ENCODE measurements at places on chromosomes 5 and 9.
A peak's percentile ranks its signal among the peaks of the same experiment; 100 is the strongest.

- DNase-seq, result no peak
These were observed 829.6 kb upstream of the ZNF608 start for GRCh38 chr5:125575891-125576505.

DNA sequence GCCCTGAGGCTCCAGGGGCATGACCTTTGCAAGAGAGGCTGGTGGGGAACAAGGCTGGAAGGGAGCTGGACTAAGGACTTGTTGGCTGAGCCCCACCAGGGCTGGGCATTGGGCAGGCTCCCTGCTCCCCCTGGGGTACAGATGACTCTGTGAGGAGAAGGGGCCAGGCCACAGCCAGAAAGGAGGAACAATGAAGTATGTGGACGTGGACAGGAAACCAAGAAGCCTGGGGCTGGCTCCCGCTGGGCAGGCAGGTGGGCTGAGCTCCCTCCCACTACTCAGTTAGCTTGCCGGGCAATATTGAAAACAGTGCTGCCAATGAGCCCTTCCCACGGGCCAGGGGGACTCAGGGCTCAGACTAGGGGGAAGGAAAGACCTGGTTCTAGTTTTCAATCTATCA, 66.1 kb upstream of the SPTLC1 start:
- DNase-seq, result no peak

DNA sequence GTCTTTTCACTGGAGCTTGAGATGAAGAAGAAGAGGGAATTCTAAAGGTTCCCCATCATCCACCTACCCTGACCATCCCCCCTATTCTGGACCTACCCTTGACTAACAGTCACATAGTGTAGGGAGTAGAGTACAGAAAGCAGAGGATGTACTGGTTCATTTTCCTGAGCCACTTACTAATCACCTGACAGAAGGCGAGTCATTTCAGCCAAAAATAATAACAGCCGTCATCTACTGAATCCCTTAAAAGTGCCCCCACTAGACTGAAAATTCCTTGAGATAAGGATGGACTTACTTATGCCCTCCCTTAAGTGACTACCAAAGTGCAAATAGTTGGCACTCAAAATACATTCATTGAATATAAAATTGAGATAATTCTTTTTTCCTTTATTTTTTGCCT, 112.2 kb downstream of the FOXD1 start:
- no peak for DNase-seq

- no peak for DNase-seq
These were observed 117.5 kb upstream of the ZNF366 start for GRCh38 chr5:72624641-72625236.

- no peak for DNase-seq
These were observed 11.2 kb downstream of the ADAMTSL2 start for GRCh38 chr9:133545494-133546286.

GRCh38 chr5:132209131-132209530, 18.5 kb downstream of the P4HA2 start:
- no peak for DNase-seq

DNA sequence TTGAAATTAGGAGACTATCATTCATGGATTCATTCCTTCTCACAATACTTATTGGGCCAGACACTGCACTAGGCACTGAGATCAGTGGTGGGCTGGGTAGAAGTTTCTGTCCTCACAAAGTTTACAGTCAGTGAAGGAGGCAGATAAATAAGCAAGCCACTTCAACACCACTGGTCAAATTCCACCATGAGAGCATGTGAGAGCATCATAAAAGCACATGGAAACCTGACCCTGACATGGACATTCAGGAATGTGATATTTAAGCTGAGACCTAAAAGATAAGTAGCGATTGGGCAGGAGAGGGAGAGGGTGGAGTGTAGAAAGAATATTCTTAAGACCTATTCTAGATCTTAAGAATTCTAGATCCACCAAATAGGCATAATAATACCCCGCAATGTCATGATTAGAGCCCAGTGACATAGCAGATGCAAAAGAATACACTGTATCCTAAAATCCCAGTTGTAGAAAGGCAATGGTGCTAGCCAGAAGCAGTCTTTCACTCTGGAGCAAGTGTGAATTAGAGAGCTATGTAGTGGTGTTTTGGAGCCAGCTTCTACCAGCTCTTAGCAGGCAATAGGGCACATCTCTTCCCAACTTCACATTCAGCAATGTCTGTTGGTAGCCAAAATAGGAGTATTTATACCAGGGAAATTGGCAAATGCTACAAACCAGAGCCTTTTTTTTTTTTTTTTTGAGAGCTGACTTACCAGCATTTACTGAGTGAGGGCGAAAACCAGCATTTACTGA, 46.4 kb downstream of the SH3RF2 start:
- no peak for DNase-seq

DNA sequence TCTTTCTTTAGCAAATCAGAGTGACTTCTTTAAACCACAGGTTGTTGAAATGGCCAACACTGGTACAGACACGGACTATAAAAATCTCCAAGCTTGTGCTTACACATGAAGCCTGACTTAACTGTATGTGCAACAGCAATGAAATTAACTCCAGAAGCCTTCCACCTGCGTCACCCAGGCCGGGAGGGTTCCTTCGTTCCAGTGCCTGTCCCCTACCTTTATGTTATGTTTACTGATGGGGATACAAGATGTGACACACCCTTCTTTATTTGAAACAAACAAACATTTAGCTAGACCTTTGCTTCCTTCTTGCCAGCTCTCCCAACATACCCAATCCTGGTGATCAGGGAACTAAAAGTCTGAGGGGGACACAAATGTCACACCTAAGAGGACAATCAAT, 66.0 kb downstream of the GOLPH3 start:
- no peak for DNase-seq

GRCh38 chr5:7991125-7991821, 122.3 kb downstream of the MTRR start:
- DNase-seq, result no peak

DNA sequence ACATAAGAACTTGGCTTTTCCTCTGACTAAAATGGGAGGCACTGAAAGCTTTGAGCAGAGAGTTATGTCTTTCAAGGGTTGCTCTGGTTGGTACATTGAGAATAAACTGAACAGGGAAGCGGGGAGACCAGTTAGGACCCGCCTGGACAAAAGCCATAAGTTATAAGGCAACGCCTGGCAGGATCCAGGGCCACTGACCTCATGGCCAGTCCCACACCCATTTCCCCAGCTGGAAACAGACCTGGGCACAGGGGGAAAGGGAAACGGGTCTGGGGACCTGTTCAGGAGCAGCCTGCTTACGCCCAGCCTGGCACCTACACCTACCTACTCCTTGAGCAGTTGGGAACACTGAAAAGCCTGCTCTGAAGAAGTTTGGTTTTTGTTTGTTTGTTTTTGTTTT, 1.3 kb downstream of the SPINK4 start:
- no peak for DNase-seq

DNA sequence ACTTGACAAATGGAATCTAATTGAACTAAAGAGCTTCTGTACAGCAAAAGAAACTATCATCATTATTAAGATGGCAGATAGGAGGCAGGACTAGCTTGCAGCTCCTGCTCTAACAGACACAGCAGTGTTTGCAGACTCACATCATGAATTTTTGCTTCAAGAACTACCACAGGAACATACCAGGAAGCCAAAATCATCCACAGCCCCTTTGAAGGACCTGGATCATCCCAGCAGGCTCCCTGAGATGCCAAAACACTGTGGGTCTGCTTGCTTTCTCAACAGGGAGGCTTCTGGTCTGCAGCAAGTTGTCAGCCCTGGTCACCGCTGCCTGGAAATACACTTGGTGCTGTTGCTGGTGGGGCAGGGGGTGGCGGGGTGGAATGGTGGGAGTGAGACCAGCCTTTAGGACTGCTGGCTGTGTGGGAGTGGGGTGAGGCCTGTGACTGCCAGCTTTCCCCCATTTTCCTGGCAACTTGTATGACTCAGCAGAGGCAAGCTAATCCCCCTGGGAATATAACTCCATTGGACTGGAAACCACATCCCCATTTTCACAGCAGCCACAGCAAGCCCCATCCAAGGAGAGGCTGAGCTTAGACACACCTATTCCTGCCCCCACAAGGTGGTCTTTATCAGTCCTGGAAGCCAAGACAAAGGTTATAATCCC, 533.8 kb upstream of the CYLC2 start:
- no peak for DNase-seq

GRCh38 chr9:20220286-20220685, 402.0 kb downstream of the MLLT3 start:
- no peak for DNase-seq

GRCh38 chr9:129064499-129064908, 16.4 kb upstream of the DOLPP1 start:
- DNase-seq, result no peak

- DNase-seq, result no peak
These were observed 466.2 kb downstream of the KDM4C start for GRCh38 chr9:7223981-7224380.

DNA sequence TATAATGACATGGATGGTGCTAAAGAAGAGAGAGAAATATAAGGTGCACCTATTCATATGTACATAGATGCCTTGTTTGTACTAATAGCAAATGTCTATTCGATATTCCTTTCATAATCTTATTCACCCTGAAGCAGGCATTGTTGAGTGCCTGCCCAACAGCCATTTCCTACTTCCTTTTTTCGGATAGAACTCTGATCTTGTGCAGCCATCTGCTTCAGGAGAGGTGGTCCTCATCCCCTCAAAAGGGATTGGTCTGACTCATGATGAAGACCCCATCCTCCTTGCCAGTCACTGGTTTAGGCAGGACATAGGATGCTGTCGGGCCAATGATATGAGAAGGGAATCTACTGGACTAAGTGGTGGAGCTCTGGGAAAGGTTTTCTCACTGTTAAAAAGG, 8.4 kb upstream of the RANBP3L start:
- no peak for DNase-seq

- no peak for DNase-seq
These were observed 28.4 kb downstream of the ZFP62 start for GRCh38 chr5:180832638-180833068.

DNA sequence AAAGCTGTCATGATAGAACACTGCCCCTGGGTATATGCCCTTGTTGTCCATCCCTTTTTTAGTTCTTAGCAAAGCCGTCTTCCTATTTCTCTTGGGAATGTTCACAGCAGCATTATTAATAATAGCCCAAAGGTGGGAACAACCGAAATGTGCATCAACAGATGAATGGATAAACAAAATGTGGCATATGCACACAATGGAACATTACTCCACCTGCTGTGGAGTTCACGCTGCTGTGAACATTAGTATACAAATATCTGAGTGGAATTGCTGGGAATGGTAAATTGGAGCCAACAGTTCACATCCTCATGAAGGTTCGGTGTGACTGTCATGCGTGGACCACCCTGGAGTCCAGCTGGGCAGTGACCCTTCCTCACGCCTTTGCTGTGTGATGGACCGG, 36.5 kb upstream of the NUTM2G start:
- DNase-seq, result no peak

DNA sequence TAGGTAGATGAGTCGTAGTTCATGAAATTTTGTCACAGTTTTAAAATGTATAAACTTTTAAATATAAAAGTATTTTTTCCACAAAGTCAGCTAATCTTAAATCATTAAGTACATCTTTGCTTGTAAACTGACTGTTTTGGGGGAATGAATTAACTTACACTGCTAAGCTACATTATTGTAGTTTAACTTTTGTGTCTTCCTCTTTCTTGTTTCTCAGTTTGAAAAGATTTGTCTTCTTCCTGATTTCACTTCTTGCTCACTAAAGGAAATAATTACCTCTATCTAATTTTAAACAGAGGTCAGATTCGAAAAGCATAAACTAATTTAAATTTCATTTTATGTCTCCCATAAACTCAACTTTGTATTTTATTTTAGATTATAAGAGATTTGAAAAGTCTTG, 5.7 kb downstream of the NIPSNAP3B start:
- no peak for DNase-seq

DNA sequence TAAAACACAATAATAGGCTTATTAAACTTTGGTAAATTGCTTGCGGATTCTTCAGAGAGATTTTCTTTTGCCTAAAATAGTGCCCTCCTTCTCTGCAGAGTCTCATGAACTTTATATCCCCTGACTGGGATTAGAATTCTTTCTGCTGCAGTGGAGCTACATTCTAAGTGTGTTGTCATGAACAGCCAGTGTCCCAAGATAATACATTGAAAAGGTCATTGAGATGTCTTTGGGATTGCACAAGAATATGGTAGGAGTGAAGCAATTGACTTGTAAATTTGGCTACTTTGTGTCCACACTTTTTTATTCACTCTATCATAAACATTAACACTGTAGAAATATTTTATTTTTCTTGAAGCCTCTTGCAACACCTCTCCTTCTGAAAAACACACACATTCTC, 604.5 kb downstream of the GABRG2 start:
- DNase-seq, result no peak

DNA sequence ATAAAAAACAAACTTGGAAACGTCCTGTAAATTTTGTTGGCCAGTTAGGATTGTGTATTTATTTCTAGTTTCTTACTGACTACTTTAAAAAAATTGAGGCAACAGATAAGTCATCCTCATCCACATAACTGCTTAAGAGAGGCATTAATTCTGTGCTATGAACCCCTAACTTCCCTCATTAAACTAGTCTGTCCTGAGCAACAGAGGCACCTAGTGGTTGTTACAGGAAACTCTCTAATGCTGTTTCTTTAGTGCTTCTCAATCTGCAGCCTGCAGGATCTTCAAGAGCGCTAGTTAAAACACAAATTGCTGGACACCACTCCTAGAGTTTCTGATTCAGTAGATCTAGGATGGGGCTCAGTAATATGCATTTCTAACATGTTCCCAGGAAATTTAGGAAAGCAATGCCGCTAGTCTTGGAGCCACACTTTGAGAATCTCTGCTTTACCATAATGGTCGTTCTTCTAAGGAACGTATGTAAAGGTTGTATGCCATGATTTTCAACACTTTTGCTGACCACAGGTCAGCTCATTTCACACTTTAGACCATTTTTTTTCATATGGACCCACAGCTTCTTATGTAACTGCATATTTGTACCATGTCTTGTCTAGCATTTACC, 410.1 kb upstream of the SMARCA2 start:
- DNase-seq, result peak; percentile 68

GRCh38 chr9:136395020-136395340, 5.0 kb downstream of the SNAPC4 start:
- DNase-seq, result no peak

DNA sequence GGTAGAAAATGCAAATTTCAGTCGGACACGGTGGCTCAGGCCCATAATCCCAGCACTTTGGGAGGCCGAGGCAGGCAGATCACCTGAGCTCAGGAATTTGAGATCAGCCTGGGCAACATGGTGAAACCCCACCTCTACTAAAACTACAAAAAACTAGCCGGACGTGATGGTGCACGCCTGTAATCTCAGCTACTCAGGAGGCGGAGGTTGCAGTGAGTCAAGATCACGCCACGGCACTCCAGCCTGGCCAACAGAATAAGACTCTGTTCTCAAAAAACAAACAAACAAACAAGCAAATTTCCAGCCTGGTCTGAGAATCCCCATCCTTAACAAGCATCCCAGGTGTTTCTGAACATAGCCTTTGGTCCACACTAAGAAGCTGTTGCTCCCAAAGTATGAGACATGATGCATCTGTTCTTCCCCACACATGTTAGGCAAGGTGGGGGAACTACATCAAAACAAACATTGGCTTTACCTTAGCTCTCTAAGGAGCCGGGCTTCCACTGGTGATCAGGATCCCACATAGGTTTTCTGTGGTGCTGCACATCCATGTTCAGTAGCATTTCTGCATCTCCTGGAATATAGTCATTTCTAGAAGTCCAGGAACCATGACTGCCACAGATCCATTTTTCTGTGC, 92.5 kb upstream of the DMRT1 start:
- no peak for DNase-seq

- DNase-seq, result no peak
These were observed 28.4 kb downstream of the COL23A1 start for GRCh38 chr5:178561746-178562264.
